ENCODE measurements at places on chromosomes 2 and 18.

DNA sequence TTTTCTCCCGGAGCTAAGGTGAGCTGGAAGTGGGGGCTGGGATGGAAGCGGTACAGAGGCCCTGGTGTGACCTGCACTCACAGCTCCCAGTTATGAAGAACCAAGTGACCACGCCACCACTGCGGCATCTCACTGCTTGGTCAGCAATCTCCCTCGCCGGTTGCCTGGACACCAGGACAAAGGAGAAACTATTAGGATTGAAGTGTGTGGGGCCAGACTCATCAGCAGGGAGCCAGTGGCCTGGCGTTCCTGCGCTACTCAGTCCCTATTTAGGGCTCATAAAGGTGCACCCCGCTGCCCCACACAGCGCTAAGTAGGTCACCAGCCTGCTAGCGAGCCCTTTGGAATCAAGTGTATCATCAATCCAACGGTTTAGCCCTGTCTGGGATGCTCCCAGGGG is 82.9 kb downstream of the ZCCHC2 start:
- DNase-seq, result no peak

DNA sequence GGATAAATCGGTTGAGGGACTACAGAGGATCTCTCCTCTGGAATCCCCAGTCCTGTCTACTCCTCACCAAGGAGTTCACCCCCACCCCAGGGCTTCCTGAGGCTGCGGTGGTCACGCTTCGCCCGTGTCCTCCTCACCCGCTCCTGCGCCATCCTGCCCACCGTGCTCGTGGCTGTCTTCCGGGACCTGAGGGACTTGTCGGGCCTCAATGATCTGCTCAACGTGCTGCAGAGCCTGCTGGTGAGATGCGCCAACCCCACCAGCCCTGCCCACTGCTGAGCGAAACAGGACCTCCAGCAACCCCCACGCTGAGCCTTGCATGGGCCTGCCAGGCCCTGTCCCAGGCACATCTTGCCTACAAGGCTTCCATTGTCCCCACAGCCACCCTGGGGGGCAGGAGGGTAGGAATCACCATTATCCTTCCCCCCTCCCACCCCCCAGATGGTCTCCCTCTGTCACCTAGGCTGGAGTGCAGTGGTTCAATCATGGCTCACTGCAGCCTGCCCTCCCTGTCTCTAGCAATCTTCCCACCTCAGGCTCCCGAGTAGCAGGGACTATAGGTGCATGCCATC is 6.7 kb upstream of the CTDSP1 start:
- peak; percentile 20 for DNase-seq

DNA sequence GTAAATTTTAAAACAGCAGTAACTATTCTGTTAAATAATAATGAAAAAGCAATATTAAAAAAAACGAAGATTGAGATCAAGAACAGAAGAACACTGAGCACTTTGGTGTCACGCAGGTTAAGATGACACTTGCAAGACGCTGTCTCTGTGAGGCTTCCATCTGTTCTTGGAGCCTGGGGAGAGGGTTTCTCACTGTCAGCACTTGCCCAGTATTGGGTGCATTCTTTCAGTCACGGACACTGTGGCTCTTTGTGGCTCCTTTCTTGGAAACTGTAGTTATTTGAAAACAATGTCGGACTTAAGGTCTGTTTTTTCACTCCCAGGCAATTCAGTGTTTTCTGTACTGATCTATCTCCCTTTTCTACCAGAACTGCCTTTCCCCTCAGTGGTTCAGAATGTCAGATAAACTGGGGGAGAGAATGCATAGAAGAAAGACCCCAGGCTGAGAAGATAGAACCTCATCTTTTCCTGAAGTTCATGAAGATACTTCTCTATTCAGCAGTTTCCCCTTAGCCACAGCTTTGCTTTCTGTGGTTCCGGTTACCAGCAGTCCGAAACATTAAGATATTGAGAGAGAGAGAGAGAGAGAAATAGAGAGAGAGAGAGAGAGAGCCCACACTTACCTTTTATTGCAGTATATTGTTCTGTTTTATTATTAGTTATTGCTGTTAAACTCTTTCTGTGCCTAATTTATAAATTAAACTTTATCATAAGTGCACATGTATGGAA is 283.3 kb downstream of the DCDC2C start:
- DNase-seq, result no peak

DNA sequence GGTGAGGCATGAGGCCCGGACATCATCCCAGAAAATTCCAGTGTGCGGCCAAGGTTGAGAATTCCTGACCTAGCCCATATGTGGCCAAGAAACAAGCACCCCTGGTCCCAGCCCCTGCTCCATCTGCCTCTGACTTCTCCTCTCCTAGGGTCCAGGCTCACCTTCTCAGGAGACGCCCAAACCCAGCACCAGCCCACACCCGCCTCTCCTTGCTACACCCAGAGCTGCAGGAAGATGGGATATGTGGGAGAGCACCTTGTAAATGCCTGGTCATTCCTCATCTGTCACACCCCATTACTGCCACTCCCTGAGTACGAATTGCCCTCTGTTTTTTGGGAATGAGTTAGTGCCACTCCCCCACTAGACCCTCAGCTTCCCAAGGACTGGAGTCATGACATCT is 7.3 kb upstream of the ATP6V1B1 start:
- no peak for DNase-seq

DNA sequence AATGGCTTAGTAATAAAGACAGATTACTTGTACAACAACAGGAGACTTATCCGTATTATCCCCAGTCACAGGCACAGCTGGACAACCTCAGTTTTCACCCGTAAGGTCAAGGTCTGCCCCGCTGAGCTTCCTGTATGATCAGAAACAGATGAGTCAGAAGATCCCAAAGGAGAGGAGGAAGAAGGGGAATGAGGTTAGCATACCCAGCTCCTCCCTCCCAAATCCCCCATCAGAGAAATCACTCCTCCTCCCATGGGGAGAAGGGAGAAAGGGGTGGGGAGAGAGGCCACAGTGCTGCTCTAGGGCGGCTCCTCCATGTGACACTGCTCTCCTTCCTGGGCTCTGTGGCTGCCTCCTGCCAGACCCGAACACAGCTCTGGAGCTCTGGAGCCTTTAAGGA is 53.8 kb upstream of the SPTBN1 start:
- DNase-seq, result peak; percentile 6

- no peak for DNase-seq
These were observed 359.3 kb downstream of the CMPK2 start for GRCh38 chr2:6506361-6506794.

DNA sequence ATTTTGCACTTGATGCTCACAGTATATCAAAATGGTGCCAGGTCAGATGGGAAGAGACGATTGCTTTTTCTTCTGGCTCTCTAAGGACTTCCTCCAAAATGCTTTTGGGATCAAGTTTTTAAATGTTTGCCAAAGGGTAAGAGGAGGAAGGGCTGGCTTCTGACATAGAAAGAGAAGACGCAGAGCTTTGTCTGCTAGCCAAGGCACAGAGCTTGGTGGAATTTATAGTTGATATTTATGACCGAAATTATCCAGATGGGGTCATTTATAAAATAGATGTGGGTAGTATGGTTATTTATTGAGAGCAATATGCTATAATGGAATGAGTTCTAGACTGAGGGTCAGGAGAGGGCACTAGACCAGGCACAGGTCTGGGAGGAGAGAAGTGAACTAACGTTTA is 193.3 kb downstream of the FSHR start:
- DNase-seq, result no peak

DNA sequence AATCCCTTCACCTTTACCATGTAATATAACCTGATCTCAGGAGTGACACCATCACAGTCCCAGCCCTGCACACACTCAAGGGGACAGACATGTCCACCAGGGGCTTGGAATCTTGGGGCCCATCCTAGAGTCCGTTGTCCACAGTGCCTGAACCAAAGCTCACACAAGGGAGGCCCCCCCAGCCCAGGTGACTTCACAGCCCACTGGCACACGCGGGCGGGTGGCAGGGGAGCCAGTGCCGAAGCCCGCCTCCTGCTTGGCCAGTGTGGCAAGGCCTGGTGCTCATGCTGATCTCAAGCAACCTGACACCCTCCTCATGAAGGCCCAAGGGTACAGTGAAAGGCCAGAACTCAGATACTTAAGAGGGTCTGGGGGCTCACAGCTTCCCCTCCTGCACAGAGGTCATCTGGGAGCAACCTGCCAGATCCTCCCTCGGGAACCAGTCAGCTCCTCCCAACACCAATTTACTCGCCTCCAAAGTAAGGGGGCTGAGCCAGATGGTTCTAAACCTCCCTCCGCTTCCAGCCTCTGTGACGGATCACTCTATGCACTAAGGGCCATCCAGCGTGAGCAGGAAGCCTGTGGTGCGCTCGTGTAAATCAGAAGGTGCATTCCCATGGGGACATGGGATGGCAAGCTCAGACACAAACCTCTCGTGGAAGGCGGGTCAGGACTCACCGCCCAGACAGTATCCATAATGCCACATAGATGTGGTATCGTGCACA is 3.2 kb upstream of the RAB17 start:
- DNase-seq, result no peak

- no peak for DNase-seq
These were observed 14.0 kb downstream of the STRADB start for GRCh38 chr2:201465524-201465971.

DNA sequence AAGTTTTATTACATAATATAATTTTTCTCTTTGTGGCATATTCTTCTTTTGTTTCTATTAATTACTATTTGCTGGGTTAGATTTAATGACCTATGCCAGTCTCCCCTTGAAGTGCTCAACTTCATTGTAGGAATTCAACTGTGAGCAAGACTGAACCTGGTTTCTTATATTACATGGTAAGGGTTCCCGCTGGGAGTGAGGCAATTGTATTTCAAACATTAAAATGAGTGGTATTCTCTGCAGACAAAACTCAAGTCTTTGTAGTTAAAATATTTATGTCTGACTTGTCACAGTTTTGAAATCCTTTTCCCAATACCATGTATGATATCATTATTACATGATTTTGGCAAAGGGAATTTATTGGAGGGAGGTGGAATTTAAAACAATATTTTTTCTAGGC is 278.7 kb downstream of the GULP1 start:
- DNase-seq, result no peak

GRCh38 chr2:18649502-18650135 is 60.2 kb upstream of the NT5C1B start:
- no peak for DNase-seq

DNA sequence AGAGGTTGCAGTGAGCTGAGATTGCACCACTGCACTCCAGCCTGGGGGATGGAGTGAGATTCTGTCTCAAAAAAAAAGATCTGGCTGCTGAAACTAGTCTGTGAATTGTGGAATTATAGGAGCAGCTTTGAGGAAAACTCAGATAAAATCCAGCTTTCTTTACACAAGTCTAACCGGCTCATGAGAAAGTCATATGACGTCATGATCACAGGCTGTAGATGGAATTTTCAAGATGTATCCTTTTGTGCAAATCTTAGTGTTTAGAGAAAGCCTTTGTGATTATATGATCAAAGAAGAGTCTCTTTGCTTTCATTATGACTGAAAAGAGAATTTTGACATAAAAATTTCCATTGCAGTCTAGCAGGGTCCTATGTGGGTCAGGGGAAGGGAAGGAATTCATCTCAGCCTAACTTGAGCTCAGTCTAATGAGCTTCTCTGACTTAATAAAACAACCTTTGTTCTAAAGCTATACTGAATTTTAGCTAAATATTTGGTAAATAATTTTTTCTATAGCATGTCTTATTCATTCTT is 90.2 kb upstream of the NCK2 start:
- no peak for DNase-seq

GRCh38 chr2:72713857-72714256 is 112.0 kb downstream of the EXOC6B start:
- DNase-seq, result no peak

- peak; percentile 56 for DNase-seq
These were observed 8.4 kb upstream of the IER3IP1 start for GRCh38 chr18:47184419-47185050.

DNA sequence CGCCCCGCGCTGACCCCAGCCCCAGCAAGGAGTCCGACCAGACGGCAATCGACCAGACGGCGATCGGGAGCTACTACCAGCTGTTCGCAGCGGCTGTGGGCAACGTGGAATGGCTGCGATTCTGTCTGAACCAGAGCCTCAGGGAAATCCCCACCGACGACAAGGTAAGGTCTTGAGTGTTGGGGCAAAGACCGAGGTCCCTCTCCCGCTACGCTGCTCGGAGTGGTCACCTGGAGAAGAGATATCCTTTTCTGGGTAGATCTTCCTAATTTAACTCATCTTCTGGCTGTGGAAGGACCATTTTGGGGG is 704 bp downstream of the ANKRD53 start:
- no peak for DNase-seq

GRCh38 chr2:69376403-69376802 is 10.6 kb downstream of the GFPT1 start:
- DNase-seq, result no peak

GRCh38 chr2:178279142-178279541 is 84.8 kb downstream of the OSBPL6 start:
- DNase-seq, result no peak
